Kidney epithelial cell (primary cell): ENCODE measurements at places on chromosomes 1 and 21.

- DNase-seq = no peak
Observed at GRCh38 chr1:173530795-173531693, 53.9 kb downstream of the PRDX6 start.

- DNase-seq = no peak
Observed at GRCh38 chr1:13801232-13801631, 101.2 kb downstream of the PRDM2 start.

DNA sequence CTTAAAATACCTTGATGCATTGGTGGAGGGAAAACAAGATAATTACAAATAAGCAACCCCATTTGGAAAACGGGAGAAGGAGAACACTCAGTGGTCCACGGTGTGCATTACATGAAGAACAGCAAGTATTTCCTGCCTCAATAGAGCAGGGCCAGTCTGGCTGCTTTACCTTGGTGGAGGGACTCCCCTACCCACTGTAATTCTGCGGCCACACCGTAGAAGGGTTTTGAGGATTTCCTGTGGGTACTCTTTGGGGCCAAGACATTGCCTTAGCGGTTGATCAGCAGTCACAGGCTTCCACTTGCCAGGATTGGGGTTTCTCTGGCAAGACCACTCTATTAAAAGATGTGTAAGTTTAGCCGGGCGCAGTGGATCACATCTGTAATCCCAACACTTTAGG lies 16.3 kb upstream of the TMEM54 start:
- no peak for DNase-seq

GRCh38 chr21:40680311-40680710 lies 166.6 kb downstream of the DSCAM start:
- DNase-seq = no peak

DNA sequence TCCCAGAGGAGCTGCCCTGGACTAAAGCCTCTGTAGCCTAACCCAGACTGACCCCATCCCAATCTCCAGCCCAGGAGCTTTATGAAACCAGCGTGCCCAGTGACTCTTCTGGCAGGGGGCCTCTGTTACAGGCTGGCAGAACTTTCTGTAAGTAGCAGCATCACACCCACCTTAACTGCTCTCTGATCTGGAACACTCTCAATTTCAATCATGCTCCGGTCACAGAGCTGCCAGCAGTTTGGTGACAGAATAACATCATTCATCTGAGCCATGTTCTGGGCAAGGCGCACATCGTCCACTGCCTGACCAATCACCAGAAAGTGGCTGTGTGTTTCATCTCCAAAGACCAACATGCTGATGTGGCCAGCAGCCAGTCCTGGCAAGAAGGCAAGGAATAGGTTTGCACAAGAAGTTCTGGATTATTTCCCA lies 14.7 kb downstream of the ADCY10 start:
- DNase-seq = no peak

- no peak for DNase-seq
Observed at GRCh38 chr1:11880181-11880575, 21.4 kb upstream of the NPPB start.

DNA sequence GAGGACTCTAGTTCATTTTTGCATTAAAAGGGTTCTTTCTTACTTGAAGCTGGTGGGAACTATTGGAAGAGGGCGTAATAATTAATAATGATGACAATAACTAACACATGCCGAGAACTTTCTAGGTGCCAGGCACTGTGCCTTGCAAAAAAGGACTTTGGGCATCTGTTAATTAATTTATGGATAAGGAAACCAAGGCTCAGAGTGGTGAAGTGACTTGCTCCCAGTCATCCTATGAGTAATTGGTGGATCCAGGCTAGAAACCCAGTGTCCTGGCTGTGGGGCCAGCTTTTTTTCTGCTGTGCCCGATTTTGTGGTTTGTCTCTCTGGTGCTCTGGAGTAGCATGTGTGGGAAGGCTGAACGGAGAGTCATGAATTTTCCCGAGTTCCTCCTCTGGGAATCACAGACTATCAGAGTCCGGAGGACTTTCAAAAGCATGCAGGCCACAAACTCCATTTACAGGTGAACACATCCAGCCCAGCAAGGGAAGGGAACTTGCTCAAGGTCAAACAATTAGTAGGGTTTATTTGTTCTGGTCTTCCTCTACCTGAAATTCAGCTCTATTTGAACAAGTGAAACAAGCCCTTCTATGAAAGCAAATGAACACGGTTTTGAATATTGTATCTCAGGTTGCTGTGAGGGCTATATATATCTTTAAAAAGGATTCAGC lies 23.4 kb downstream of the ROR1 start:
- DNase-seq = no peak

GRCh38 chr1:156065212-156065611 lies 4.3 kb downstream of the RAB25 start:
- DNase-seq = no peak

DNA sequence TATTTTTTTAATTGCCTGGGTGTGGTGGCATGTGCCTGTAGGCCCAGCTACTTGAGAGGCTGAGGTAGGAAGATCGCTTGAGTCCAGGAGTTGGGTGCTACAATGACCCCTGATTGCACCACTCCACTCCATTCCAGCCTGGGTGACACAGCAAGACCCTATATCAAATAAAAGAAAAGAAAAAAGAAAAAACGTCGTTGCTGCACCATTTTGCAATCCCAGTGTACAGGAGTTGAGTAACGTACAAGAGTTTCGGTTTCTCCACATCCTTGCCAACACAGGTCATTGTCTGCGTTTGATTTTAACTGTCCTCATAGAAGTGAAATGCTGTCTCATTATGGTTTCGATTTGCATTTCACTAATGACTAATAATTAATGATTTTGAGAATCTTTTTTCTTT lies 7.9 kb downstream of the ZNF684 start:
- DNase-seq = no peak

GRCh38 chr1:74772945-74773344 lies 40.0 kb downstream of the TYW3 start:
- no peak for DNase-seq
